Left ventricle myocardium inferior (tissue), 1 donor: ENCODE measurements at places on chromosomes 6 and 20.

GRCh38 chr20:15547119-15547518, 1026.1 kb downstream of the KIF16B start:
- DNase-seq = no peak

GRCh38 chr6:15555101-15556038, 107.5 kb downstream of the DTNBP1 start:
- DNase-seq = no peak

DNA sequence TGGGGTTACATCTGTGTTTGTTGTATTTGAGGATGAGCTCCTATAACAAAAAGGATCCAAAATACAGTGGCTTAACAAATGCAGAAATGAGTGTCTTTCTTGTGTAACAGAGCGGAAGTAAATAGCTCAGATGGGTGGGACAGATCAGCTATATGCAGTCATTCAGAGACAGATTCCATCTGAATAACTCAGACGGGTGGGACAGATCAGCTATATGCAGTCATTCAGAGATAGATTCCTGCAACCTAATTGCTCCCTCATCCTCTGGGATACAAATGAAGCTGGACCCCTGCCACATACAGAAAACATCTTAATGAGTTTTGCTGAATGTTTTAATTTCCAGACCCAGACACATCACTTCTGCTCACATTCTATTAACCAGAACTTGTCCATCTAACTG, 332.3 kb downstream of the BCKDHB start:
- no peak for DNase-seq

DNA sequence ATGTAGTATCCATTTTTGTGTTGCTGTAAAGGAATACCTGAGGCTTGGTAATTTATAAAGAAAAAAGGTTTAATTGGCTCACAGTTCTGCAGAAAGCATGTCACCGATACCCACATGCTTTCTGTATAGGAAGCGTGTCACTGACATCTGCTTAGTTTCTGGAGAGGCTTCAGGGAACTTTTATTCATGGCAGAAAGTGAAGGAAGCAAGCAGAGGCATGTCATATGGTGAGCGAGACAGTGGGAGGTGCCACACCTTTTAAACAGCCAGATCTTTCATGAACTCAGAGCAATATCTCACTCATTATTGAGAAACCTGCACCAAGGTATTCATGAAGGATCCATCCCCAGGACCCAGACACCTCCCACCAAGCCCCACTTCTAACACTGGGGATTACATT, 3.5 kb downstream of the SUMO4 start:
- no peak for DNase-seq

- DNase-seq = no peak
Measured at GRCh38 chr6:110041126-110041525, 63.0 kb downstream of the GPR6 start.

DNA sequence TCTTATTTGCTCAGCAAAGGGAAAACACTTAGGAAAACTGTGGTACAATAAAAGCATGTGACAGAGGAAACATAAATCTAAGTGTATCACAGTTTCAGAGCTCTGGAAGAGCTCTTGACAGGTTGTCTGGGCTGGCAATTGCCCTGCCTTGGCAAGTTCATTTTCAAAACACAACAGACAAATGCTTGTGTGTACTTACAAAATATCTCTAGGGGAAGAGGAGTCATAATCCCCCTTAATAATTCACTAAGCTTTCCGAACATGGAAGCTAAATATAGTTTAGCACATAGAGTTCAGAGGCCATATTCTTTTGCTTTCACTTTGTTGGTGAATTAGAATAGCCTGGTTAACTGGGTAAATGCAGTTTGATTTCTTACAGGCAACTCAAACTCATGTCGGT, 211.6 kb upstream of the THEMIS start:
- no peak for DNase-seq

DNA sequence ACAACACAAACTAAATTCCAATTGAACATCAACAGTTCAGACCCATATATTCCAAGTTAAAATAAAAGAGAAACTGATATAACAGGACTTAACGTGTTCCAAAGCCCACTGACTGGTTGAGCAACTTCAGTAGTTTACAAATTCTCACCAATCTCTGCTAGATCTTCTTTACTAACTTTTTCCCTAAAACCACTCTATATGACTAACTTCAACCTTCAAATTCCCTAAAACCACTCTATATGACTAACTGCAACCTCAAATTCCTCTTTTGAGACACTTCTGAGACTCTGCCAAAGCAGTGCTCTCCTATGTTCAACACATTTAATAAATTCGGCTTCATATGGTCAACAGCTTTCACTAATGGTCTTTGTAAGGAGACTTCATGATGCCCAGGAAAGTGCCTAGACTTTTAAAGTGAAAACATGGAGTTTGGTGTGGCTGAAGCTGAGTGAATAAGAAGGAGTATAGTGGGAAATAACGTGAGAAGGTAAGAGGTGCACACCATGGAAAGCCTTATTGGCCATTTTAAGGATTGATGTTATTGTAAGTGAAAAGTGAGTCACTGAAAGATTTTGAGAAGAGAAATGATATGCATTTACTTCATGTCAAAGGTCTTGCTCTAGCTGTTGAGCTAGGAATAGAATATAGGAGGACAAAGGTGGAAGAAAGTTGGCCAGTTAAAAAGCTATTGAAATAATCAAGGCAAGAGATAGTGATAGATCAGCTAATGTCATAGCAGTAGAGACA, 134.0 kb upstream of the HCRTR2 start:
- DNase-seq = no peak

DNA sequence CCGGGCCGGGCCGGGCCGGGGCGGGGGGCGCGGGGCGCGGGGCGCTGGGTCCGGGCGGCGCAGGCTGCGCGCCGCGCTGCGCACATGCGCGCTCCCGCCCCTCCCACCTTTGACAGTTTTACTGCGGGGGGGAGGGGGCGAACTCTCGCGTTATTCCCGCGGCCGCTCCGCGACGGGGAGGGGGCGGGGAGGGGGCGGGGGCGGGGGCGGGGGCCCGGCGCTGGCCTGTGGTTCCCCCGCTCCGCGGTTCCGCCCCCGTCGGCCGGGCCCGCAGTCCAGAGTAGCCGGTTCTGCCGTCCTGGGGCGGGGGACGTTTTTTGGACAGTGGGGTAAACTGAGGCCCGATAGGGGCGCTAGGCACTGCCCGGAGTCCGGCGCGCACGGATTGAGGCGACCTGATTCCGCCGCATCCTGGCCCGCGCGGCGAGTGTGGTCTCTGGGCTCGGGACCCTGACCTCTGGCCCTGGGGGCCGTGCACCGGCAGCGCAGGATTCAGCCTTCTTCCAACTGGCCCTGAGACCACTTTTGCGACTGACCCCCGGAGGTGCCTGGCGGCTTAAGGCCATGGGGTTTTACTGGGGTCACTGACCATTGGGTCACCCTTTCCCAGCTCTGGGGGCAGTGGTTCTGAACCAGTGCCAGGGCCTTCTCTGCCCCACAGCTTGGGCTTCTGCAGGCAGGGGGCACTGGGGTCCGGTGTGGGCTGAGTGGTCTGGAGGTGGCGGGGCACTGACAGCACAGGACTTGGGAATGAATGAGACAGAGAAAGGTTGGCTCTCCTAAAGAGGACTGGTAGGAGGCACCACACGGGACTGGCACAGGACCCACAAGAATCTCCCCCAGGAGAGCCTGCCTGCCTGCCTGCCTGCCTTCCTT, at the start of gene ZNF512B:
Gene ZNF512B (minus strand): TSS at position 93 of the 876 bp plus-strand sequence. CDS start 1,980 bp downstream, outside the sequence.
- DNase-seq = peak; percentile 73

GRCh38 chr6:43082806-43083655, 6.9 kb downstream of the PTK7 start:
- no peak for DNase-seq

DNA sequence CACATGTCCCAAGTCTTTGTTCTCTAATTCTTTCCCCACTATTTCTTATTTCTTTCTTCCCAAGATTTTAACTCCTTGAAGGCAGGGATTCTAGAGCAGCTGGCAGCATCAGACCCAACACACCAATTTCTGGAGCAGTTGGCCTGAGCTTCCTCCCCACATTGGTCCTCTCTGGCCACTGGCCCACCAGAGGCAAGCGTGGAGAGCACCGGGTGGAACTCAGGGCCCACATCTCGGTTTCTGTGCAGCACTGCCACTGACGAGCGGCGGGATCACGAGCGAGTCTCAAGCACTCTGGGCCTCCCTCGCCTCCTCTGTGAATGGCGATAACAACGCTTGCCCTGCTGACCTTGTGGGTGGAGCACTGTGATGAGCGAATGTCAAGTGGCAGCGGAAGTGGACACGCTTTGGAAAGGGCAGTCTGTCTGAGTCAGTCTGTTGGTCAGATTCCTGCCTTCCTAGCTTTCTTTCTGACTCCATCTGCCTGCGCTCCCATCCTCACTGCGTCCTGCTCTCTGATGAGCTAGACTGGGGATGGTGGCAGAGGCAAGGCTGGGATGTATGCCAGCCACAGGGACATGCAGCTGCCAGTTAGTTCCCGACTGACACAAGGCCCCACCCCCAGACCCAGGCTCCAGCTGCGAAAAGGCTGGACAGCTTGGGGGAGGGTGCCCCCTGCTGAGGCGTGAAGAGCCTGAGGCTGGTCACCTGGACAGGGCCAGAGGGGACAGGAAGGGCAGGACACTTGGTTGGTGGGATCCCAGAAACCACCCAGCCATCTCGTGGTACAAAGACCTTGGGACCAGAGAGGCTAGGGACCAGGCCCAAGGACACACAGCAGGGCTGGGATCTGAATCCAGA, 4.5 kb upstream of the SPDEF start:
- peak; percentile 28 for DNase-seq

DNA sequence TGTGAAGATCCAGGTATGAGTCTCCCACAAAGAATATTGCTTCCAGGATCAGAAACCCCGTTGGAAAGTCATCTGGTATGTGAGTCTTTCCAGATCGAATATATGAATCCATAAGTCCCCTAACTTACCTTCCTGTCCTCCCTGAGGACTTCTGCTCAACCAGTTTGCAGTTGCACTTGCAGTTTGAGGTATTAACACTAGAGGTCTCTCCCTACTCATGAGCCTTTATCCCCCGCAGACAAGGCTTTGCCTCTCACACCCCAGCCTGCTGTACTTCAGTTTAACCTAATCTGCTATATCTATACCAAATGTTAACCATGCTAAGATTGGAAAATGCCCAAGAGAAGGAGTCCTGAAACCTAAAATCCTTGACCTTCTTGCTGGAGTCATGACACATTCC, 135.3 kb upstream of the DEFB112 start:
- DNase-seq = no peak

GRCh38 chr6:55913228-55914195, 38.1 kb upstream of the BMP5 start:
- no peak for DNase-seq
